Kidney tubule cell (primary cell): ENCODE measurements at places on chromosomes 16 and 17.

GRCh38 chr17:83024218-83024971, 55.0 kb upstream of the METRNL start:
- DNase-seq = no peak

- DNase-seq = no peak
Measured at GRCh38 chr16:87421003-87421912, 29.1 kb downstream of the MAP1LC3B start.

- DNase-seq = no peak
Measured at GRCh38 chr16:48619547-48619946, 9.6 kb upstream of the N4BP1 start.

DNA sequence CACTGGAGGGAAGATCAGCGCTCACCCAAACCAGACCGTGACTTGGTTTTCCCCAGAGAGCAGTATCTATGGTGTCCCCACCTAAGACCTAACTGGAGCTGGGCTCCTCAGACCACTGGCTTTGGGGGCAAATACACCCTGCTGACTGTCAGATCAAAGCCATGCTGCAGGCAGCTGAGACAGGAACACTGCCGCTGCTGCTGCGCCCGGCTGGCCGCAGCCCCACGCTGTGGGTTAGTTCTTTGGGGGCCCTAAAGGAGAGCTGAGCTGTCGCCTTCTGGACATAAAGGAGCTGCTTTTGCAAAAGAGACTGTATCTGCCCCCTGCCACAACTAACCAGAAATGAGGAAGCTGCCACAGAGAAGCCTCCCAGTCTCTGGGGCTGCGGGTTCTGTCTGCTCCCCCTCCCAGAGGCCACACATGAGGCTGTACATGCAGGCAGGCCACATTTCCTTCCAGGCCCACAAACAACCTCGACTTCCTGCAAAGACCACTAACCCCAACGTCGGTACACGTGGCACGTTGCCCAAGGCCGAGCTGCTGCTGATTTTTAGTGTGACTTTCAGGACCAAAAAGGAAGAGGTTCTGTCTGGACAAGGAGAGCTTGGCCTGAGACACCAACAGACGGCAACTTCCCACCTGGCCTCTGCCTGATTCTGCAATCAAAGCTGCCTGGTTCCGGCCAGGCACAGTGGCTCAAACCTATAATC, 18.2 kb upstream of the ABR start:
- no peak for DNase-seq

DNA sequence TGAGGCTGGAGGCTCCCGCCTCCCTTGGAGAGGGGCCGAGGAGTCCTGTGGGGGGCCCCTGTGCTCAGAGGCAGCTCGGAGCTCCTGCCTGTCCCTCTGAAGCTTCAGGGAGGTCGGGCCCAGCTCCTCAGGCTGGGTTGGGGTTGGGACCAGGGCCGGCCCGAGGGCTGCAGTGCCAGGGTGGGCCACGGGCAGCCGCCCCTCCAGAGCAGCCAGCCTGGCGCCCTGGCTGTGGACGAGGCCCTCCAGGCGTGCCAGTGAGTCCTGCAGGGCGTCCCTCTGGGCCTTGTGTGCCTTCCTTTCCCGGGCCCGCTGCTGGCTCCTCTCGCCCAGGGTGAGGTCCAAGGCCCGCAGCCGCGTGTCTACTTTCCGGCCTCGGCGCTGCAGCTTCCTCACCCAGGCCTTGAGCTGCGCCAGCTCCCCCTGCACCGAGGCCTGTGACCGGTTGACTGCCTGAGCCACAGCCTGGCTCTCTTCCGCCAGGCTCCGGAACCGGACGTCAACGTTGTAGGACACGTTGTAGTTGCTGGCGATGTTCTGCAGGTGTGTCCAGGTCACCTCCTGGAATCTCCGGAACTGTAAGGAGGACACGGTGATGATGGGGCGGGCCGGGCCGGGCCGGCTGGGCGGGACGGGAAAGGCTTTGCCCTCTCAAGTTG, 1.2 kb downstream of the PTX4 start:
- no peak for DNase-seq

DNA sequence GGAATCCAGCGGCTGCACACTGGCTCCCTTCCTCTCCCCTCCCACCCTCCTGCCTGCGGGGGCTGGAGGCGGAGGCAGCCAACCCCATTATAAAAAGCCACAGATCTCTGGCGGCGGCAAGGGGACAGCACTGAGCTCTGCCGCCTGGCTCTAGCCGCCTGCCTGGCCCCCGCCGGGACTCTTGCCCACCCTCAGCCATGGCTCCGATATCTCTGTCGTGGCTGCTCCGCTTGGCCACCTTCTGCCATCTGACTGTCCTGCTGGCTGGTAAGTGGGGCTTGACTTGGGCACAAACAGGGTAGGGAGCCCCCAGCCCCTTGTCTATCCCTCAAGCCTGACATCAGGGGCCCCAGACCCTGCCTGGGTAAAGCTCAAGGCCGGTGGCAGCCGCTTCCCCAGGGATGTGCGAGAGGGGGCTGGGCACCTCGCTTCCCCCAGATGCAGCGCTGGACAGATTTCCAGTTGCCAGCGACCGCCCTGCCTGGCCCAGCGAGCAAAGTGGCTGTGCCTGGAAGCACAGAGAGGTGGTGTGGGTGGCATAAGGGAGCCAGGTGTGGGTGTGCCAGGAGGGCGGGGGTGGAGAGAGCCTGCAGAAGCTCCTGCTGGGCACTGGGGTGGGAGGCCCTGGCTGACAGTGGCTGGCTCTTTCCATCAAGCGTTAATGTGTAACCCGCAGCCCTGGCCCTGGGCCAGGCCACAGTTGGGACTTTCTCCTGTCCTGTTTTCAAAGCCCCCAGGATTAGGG, at the start of gene CX3CL1:
Gene CX3CL1, plus strand, starts transcription at position 119 of the 745 bp plus-strand sequence. Its CDS starts 79 bp downstream, at position 198.
- peak; percentile 87 for DNase-seq

- no peak for DNase-seq
Measured at GRCh38 chr17:12673788-12674187, 8.1 kb downstream of the MYOCD start.

DNA sequence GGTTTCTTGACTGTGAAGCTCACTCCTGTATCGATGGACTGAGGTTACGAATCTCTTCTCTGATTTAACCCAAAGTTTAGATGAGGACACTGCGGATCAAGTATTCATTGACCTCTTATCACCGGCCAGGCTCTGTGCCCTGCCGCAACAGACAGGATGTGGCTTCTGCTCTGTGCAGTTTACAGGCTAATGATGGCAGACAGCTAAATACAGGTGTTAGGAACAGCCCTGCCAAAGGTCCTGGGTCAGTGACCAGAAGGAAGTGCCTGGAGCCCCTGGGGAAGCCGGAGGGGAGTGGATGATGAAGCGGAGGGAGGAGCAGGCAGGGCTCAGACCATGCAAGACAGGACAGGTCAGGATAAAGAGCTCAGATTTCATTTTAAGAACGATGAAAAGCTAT, 44.4 kb downstream of the HAPSTR1 start:
- no peak for DNase-seq

DNA sequence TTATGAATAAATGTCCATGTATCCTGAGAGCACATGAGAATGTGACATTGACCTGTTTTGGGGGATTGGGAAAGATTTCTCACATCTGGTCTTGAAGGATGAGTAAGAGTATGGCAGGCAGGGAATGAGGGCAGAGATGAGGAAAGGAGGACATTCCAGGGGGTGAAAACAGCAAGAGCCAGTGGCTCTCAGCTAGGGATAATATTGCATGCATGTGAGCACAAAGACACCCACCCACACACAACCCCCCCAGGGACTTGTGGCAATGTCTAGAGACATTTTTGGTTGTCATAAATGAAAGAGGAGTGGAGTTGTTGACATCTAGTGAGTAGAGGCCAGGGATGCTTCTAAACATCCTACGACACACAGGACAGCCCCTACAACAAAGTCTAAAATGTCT, 6.0 kb downstream of the MYO1D start:
- no peak for DNase-seq

GRCh38 chr17:28717578-28718332, at the start of gene RAB34:
Gene RAB34, minus strand, starts transcription at chr17:28717868. Its CDS starts 602 bp downstream, at chr17:28717266.
- DNase-seq = peak; percentile 87

GRCh38 chr16:79543219-79543618, 57.3 kb downstream of the MAF start:
- DNase-seq = no peak

DNA sequence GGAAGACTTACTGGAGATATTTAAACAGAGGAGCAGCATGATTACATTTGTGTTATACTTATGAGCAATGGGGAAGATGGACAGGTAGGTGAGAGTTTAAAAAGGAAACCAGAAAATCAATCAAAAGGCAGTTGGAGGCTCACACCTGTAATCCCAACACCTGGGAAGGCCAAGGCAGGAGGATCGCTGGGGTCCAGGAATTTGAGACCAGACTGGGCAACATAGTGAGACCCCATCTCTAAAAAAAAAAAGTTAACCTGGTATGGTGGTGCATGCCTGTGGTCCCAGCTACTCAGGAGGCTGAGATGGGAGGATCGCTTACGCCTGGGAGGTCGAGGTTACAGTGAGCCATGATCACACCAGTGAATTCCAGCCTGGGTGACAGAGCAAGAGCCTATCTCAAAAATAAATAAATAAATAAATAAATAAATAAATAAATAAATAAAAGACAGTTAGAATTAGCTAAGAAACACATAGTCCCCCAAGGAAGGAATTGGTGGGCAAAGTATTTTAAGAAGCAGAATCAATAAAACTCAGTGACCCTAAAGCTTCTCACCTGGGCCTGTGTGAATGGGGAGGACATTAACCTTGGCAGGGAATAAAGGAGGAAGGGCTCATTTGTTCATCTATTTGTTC, 32.3 kb upstream of the TOB1 start:
- DNase-seq = no peak

DNA sequence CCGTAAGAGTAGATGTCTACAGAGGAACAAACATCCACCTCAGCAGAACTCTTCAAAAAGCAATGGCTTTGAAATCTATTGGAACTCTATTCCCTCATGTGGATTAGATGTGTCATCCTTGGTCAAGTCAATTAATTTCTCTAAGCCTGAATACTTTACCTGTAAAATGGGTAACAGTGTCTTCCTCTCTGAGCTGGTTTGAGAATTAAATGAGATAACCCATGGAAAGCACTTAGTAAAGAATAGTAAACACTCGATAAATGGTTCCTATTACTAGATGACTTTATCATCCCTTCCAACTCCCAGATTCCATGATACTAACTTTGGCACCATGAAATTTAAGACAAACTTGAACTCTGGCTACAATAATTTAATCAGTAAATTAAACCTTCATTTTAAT, 89.1 kb downstream of the SKAP1 start:
- no peak for DNase-seq

DNA sequence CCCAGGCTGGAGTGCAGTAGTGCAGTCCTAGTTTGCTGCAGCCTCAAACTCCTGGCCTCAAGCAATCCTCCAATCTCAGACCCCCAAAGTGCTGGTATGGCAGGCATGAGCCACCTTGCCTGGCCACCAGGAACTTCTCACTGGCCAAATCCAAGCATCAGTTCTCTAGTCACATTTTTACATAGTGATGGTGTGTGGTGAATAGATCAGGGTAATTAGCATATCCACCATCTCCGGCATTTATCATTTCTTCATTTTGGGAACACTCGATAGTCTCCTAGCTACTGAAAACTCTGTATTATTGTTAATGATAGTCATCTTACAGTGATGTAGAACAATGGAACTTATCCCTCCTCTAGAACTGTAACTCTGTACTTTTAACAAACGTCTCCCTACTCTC, 58.3 kb downstream of the RAB11FIP4 start:
- no peak for DNase-seq

DNA sequence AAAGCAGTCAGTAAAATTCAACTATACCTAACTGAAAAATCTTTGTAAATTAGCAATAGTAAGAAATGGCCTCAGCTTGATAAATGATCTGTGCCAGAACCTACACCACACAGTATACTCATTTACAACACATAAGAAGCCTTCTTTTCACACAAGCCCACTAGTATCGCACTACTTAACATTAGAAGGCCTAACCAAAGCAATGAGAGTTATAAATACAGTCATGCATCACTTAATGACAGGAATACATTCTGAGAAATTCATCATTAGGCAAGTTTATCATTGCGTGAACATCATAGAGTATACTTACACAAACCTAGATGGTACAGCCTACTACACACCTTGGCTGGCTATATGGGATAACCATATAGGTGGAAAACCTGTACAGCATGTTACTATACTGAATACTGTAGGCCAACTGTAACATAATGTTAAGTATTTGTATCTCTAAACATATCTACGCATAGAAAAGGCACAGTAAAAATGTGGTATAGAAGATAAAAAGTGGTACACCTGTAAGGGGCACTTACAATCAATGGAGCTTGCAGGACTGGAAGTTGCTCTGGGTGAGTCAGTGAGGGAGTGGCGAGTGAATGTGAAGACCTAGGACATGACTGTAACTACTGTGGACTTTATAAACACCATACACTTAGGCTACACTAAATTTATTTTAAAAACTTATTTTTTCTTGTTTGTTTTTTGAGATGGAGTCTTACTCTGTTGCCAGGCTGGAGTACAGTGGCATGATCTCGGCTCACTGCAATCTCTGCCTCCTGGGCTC, 126.5 kb upstream of the CORO6 start:
- DNase-seq = peak; percentile 57

- DNase-seq = no peak
Measured at GRCh38 chr16:75195811-75196790, 10.9 kb downstream of the CTRB2 start.

DNA sequence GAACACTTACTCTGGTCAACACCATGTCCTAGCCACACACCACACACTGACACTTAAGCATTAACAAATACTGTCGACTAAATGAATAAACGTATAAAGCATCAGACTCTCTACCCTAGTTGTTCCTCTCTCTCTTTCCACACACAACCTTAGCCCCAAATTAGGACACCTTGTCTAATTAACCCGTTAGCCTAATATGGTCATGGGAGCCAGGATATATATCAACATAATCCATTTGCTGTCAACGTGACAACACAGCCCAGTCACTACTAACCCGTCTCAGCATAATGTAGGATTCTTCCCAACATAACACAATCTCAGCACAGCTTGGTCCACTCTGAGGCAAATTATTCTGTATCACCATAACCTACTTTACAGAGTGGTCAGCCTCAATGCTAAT, 2.2 kb downstream of the DVL2 start:
- no peak for DNase-seq

DNA sequence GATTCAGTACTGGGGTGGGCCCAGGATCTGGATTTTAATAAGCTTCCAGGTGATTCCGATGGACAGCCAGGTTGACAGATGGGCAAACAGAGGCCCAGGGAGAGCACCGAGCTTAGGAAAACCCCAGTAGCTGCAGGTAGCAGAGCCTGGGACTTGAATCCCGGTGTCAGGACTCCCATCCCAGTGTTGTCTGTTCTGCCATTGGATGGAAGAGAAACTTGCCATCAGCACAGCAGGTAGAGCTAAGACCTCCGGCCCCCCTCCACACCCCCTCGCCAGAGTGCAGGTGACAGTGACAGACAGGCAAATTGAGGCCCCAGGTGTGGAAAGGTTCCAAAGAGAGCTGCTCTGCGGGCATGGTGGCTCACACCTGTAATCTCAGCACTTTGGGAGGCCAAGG, 12.4 kb downstream of the KATNB1 start:
- no peak for DNase-seq

DNA sequence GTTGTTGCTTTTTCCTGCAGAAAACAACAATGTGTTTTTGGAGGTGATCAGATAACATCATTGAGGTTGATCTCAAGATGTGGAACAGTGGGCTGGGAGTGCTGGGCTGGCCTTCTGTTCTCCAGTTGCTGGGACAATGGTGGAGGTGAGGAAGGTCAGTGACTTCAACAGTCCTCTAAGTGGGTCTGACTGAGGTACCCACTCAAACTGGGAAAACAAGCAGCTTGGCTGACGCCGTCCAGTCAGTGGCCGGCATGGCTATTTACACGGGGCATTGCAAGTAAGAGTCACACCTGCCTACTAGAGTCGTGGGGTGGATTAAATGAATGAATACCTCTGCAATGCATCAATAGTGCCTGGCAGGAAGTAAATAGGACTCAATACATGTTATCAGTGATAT, 386.7 kb upstream of the ZFHX3 start:
- DNase-seq = no peak

GRCh38 chr17:37291351-37291750, 84.4 kb upstream of the C17orf78 start:
- DNase-seq = no peak
